ENCODE measurements at places on chromosomes 3 and 15.

DNA sequence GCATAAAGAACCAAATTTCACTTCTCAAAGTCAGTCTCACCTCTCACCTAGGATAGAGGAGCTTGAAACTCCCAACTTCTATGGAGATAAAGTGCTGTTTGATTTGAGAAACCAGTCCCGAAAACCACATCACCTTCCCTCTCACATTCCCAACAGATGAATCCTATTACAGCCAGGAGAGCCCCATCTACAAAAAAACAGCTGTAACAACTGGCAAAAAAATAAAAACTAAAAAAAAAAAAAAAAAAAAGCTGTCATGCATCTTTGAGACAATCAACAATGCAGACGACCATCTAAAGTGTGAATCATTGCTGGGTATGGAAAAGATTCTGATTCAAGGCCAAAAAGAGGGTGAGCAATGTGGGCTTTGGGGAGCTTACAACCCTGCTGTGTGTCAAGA is 23.8 kb downstream of the HOMER2 start:
- no peak for DNase-seq

- DNase-seq = no peak
Measured at GRCh38 chr15:92323525-92323924, 70.2 kb upstream of the ST8SIA2 start.

- no peak for DNase-seq
Measured at GRCh38 chr15:31474059-31474868, 147.6 kb downstream of the KLF13 start.

DNA sequence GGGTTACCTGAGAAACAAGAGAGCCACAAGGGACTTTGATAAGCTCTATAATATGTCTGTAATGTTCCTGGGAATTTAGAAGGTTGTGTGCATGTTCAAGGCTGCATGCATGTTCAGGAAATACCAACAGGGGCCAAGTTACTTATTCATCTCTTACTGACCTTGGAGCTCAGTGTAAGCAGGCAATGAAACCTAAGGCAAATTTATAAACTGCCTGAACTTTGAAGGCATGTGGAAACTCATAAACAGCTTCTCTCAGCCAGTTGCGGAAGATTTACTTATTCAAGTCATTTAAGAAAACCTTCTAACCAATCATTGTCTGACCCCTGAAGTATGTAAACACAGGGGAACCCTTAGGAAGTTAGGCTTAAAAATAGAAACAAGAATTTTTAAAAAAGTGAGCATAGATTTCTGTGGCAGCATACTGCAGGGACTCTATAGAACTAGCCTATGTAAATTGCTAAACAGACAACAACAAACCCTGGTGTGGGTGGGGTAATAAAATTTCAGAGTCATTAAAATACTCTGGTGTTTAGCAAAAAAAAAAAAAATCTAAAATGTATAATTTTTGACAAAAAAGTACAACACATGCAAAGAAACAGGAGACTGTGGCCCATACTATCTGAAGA is 57.2 kb downstream of the SLC15A2 start:
- no peak for DNase-seq

- DNase-seq = no peak
Measured at GRCh38 chr3:45345846-45346580, 42.4 kb upstream of the LARS2 start.

GRCh38 chr15:69629631-69630161 is 177.1 kb downstream of the RPLP1 start:
- DNase-seq = no peak
